ENCODE measurements at places on chromosomes 11 and 22.
A peak's percentile ranks its signal among the peaks of the same experiment; 100 is the strongest.

DNA sequence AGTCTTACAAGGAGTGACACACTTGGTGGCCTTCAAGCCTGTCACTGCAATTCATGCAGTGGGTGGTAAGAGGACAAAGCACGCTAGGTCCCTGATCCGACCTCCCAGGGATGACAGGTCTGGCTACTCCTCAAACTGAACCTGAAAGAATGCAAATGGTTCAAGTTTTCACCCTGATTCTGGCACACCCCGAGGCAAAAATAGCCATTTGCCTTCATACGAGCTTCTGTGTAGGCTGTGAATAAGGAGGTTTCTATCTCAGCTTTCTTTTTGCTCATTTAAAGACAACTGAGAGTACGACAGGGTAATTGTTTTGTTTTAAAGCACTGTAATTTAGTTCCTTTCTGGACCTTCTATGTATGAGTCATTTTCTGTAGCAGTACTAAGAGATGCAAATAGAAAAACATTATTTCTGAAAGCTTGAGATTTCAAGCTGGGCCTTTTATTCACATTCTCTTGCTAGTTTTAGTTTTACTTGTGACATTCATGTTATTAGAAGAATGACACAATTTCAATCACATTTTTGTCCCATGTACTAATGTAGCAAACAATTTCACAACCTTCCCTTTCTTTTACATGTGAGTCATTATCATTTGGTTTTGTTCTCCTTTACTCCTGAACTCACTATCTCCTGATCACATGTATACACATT lies 56.6 kb upstream of the FDX1 start:
- DNase-seq: no peak

GRCh38 chr22:45318558-45319323 lies 9.0 kb downstream of the FAM118A start:
- DNase-seq: no peak

DNA sequence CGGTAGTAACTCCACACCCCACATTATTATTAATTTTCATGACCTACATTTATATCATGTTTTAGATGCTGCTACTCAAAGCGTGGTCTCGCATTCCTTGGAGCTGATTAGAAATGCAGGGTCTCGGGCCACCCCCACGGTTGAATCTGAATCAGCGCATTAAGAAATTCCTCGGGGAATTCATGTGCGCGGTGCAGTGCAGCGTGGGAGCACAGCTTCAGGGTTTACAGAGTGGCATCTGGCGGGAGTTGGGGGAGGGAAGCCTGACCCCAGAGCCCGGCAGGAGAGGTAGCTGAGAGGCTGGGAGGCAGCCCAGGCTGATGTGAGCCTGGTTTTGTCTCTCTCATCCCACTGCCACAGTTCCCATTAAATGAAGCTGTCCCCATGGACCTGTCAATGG lies 48.1 kb upstream of the DAGLA start:
- DNase-seq: peak; percentile 40

GRCh38 chr11:130469181-130469580 lies 20.7 kb downstream of the ADAMTS15 start:
- DNase-seq: no peak

GRCh38 chr22:48743601-48744282 lies 1083.9 kb downstream of the BRD1 start:
- peak; percentile 10 for DNase-seq

- DNase-seq: no peak
Measured at GRCh38 chr22:26709617-26710390, 52.4 kb downstream of the MIAT start.

DNA sequence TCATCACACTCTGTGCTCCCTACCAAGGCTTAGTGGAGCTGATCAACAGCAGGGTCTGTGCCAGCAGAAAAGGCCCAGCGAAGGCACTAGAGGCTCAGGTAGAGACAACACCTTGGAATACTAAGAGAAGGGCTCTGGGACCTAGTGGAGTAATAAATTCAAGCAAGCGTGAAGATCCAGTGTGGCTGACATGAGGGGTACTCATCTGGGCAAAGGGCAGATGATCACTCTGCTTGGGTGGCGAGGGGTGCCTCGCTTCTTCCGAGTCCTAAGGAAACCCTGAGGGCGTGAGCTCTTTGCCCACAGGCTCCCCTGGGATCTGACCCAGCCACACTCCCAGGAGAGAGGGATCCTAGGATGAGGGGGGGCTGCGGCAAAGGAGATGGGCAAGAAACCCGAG lies 3.5 kb upstream of the TPBGL start:
- no peak for DNase-seq

- peak; percentile 50 for DNase-seq
Measured at GRCh38 chr11:124670732-124671131, 2.8 kb downstream of the SIAE start.

- DNase-seq: no peak
Measured at GRCh38 chr11:110356762-110357671, 60.6 kb upstream of the RDX start.

DNA sequence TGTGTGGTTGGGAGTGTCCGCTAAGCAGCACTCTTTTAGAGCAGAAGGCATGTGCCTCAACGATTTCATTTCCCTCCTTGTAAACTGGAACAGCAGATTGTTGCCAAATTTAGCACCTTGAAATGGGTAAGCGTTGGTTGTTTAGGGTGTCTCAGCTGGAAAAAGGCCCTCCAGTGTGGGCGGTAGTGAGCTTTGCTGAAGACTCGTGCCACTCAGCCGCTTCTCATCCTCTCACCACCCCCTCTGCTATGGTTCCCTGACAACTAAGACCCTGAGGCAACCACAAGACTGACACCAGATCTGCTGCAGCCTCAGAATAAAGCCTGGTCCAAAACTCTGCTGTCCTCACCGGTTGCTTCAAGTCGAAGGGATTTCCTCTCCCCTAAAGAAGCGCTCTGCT lies 9.9 kb upstream of the FERMT3 start:
- no peak for DNase-seq

DNA sequence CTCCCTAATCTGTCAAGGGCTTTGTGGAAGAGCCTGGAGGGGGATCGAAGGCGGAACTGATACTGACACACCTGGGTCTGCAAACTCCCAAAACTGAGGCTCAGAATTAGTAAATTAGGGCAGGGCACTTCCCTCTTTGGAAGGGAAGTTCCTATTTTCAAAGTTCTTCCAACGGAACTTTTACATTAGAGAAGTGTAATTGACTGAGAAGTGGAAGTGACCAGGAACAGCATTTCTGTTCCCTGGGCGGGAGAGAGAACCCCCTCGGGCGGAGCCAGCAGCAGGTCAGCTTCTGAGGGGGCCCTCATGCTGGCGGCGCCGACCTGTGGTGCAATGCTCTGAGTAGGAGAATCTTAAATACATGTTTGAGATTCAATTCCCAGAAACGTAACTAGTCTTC lies 1.1 kb upstream of the CBL start:
- peak; percentile 19 for DNase-seq

DNA sequence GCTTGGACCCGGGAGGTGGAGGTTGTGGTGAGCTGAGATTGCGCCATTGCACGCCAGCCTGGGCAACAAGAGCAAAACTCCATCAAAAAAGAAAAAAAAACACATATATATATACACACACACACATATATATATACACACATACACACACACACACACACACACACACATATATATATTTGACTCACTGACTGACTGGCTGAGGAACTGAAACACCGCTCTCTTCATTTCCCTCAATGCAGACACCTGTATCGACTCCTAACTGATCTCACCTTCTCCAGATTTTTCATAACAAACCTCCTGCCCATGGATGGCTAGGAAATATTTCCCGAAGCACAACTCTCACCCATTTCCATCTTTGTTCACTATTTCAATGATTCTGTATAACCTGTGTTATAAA lies 140.7 kb upstream of the ANO3 start:
- DNase-seq: no peak

DNA sequence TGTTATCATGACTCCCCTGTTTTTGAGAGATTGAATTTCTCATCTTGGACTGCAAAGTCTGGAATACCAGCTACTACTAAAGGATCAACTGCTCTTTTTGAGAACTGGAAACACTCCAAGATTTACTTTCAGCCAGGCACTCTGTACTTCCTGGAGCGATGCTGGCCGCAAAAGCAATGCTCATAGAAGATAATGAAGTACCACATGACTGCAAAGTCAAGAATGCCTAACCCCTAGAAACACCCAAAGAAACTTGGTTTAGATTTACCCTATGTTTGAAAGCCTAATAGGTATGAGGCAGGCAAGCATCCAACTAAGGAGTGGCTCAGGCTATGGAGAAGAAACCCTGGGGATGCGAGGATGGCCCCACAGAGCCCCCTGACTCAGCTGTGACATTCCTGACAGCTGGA lies 47.7 kb upstream of the ARHGAP20 start:
- no peak for DNase-seq

DNA sequence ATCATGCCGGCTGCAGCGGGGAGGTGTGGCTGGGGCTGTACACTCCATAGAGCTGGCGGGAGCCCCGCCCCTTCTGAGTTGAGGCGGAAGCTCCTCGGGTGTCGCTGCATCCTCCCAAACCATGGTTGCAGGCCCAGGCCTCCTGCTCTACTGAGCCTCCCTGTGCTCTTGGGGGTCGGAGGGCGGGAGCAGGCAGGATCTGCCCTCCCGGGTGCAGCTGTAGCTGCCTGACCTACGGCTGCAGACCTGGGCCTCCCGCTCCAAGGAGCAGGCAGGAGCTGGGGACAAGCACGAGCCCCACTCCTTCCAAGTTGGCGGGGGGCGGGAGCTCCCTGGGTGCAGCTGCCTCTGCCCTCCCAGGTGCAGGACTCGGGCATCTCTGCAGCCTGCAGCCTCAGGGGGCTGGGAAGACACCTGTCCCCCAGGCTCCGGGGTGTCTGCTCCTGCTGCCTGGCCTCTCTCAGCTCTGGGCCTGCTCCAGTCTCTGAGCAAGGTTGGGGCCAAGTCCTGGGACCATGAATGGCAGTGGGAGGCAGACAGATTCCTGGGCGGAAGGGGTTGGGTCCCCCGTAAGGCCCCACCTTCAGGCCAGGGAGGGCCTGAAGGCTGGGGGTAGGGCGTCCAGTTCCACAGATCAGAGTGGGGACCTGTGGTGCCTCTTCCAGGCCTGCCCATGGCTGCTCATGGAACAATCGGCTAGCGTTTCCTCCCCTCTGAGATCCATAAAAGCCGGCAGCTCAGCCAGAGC lies 46.4 kb upstream of the SC5D start:
- DNase-seq: no peak

DNA sequence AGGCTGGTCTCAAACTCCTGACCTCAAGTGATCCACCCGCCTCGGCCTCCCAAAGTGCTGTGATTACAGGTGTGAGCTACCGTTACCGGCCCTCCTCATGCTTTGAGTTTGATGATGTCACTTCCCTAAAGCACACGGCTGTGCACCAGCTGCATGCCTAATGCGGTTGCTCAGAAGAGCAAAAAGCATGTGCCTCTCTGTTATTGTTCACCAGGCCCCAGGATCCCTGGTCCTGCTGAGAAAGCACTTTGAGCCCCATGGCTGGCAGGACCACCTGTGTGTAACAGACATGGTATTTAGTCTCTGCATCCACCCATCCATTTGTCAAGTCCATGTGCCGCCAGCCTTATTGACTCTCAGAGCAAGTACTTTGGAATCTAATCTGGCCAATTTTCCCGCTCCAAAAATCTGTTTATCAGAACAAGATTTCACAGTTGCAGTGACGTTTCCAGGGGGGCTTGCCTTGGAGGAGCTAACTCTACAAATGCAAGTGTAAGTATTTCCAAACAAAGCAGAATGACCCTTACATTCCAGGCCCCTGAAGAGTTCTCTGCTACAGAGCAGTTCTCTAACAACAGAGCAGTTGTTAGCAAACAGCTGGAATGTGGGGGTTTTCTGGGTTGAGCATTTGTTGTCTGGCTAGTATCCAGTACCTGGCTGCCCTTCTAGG lies 89.4 kb downstream of the LDLRAD3 start:
- no peak for DNase-seq

DNA sequence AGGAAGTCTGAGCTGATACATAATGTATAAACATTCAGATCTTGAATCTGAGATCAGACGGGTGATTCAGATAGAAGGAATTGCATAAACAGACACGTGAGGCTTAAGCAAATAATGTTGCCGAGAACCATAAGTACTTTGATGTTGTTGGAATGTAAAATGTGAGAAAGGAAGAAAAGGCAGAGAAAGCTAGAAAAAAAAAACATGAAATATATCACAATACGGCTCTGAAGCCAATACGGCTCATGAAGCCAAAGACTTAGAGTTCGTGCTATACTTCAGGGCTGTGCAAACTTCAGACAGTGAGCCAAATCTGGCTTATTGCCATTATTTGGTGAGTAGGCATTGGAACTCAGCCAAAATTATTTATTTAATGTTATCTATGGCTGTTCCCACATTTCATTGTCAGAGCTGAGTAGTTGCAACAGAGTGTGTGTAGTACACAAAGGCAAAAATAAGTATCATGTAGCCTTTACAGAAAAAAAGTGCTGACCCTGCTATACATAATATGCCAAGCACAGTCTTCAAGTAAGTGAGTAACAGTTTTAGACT lies 673.3 kb downstream of the CNTN5 start:
- DNase-seq: no peak

DNA sequence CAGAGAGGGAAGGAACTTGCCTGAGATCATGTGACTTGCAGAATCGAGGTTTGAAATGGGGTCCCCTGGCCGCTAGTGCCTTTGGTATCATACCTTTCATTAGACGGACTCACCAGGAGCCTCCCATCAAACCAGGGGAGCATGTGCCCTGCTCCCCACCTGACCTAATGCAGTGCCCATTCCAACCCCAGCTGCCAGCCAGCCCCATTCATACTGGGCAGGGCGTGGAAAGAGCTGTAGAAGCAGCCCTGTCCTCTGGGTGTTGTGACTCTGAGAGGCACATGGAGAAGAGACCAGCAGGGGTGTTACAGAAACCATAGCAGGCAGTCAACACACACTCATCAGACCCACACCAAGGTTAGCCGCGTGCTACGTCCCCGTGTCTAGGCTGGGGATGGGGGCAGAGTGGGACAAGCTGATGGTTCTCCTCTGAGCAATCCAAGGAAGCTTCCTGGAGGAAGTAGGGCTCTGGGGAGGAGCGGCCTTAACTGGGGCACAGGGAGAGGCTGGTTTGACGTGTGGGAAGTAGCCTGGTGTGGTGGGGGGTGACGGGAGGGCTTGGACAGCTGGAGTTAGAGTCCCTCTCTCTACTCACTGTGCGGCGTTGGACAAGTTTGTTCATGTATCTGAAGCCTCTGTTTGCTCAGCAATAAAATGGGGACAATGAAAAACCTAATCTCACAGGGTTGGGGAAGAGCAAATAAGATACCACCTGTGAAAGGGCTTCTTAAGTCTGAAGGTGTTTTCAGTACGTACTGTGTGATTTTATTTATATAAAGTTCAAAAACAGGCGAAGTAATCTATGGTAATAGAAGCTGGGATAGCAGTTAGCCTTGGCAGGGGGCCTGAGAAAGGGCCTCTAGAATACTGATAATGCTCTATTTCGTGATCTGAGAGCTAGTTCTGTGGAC lies 14.0 kb downstream of the GRIK4 start:
- no peak for DNase-seq

GRCh38 chr22:36350751-36351594 lies 36.8 kb downstream of the MYH9 start:
- no peak for DNase-seq

GRCh38 chr22:29530716-29531115 lies 22.8 kb downstream of the THOC5 start:
- DNase-seq: no peak
